ENCODE measurements at places on chromosomes 3 and 15. TPM values are rescaled to one million over a fixed set of nuclear protein-coding genes. Genes with fewer than 3 reads are reported as not detected.

- no peak overlapping the region for H3K4me3 ChIP-seq
- DNase-seq, result no peak
- H3K4me1 ChIP-seq, result no peaks in the 10 kb centered on the region
- H3K36me3 ChIP-seq, result no peaks in the 10 kb centered on the region
- no peaks in the 10 kb centered on the region for H3K27me3 ChIP-seq
These were observed 9.8 kb downstream of the PLA2G4E start for GRCh38 chr15:42011074-42011473.

DNA sequence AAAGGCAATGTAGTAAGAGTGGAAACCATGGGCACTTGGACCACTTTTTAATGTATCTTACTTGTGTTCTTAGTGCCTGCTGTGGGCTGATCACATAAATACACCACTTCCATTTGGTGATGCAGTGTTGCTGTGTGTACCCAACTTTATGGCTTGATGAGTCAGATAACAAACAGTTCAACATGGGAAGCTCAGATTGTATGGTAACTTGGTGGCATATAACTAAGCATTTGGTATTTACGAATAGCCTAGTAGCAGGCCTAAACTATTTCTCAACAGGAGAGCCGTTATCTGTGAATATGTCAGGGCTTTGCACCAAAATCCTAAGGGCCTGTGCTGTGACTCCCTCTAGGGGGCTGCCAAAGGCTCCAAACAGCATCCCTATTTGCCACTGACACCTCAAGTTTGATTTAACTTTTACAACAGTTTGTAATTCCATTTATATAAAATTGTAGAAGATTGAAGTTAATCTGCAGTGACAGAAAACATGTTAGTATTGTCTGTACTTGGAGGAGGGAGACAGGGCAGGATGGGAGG is 640.4 kb upstream of the CADM2 start:
- no peak for DNase-seq
- H3K36me3 ChIP-seq, result no peaks in the 10 kb centered on the region
- no peak overlapping the region for H3K27ac ChIP-seq
- H3K4me1 ChIP-seq, result no peaks in the 10 kb centered on the region
- H3K27me3 ChIP-seq, result no peaks in the 10 kb centered on the region
- no peak overlapping the region for H3K4me3 ChIP-seq

GRCh38 chr3:160929595-160929994 is 173.6 kb downstream of the PPM1L start:
- no peaks in the 10 kb centered on the region for H3K4me1 ChIP-seq
- no peak overlapping the region for H3K4me3 ChIP-seq
- no peak overlapping the region for H3K27ac ChIP-seq
- DNase-seq, result peak; percentile 23
- no peaks in the 10 kb centered on the region for H3K36me3 ChIP-seq

DNA sequence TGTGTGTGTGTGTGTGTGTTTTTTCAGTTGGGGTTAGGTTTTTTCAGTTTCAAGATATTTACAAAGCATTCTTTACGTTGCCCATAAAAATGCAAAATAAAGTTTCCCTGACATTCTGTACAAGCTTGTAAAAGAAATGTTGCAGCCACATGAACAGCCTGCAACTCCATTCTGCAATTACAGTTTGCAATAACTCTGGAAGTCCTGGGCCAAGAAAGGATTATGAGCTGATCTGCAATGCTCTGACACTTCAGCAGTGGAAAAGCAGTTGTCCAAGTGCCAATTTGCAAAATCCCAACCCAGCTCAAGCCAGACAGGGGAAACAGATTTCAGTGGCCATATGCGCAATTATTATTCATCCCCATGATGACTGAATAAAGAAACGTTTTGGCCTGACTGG is 322.1 kb downstream of the MEX3B start:
- H3K4me3 ChIP-seq, result no peak overlapping the region
- H3K36me3 ChIP-seq, result no peaks in the 10 kb centered on the region
- no peaks in the 10 kb centered on the region for H3K27me3 ChIP-seq
- H3K4me1 ChIP-seq, result no peaks in the 10 kb centered on the region
- DNase-seq, result no peak

Gene TBL1XR1
- 59.8 TPM for total RNA-seq

DNA sequence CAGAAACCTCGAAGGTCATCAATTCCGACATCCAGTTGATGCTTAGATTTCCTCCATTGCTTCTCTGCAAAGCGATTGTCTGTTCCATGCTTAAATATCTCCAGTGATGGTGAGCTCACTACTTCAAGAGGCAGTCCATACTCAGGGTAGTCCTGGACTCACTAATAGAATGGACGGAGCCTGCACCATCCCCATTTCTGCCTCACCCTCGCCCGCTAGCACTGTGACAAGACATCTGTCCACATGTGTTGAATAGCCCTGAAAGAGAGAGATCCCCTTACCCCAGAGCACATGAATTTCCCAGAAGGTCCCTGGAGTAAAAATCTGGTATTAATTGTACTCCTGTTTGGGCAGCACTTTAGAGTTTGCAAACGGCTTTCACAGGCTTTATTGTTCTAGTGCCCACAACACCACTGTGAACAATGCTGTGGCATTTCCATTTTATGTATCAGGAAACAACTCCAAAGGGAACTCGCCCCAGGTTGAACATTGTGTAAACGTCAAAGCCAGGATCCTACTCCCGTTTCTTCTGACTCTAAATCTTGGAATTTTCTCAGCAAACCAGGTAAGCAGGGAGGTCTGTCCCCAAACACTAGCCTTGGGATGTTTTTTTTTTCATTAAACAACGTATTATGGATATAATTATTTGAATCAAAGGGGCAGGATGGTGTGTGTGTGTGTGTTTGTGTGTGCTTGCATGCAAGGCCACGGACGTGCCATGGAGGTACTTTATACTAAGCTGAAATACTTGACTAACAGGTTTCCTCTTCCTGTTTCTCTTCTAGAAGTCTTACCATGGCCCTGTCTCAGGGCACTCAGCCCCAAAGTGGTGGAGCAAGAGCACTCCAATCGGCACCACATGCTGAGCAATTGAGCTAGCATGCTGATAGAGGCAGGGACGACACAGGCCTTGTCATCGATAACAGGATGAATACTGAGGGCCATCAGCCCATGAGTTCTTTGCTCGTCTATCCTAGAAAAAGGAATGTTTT is 198.3 kb downstream of the OPA1 start:
- no peaks in the 10 kb centered on the region for H3K27me3 ChIP-seq
- H3K4me3 ChIP-seq, result no peak overlapping the region
- no peak overlapping the region for H3K27ac ChIP-seq
- no peak for DNase-seq
- no peaks in the 10 kb centered on the region for H3K36me3 ChIP-seq
- peaks cover 5% of the 10 kb centered on the region for H3K4me1 ChIP-seq

DNA sequence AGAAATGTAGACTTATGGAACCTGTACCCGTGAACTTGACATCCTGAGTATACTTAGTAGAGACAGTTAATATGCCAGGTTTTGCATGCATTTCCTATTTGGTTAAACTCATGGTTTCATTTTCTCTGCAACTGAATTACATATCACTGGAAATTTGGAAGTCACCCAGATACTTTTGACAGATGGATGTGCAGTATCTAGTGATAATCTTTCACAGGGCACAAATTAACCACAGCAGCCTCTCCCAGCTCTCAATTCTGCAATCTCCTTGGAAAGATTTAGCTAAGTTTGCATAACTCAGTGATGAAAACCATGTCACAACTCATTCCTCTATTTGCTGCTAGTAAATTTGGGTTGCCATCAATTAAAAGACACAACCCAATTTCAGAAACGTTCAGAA is 162.3 kb upstream of the TPM1 start:
- no peak for DNase-seq
- no peak overlapping the region for H3K27ac ChIP-seq
- no peak overlapping the region for H3K4me3 ChIP-seq
